ENCODE measurements at places on chromosomes 5 and 9. TPM values are rescaled to one million over a fixed set of nuclear protein-coding genes. Genes with fewer than 3 reads are reported as not detected.

DNA sequence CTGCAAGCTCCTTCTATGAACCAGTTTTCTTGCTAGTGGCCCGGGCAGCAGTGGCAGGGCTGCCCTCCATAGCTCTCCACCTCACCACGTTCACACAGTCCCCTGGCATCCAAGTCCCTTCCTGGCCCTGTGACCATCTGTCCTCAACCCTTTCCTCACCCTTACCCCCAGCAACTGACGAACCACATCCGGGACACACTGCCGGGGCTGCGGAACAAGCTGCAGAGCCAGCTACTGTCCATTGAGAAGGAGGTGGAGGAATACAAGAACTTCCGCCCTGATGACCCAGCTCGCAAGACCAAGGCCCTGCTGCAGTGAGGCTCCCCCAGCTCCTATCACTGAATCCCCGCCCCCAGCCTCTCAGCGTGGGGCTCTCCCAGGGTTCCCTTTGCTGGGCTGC is 18.8 kb downstream of the DNM1 start:
- no peak for DNase-seq

DNA sequence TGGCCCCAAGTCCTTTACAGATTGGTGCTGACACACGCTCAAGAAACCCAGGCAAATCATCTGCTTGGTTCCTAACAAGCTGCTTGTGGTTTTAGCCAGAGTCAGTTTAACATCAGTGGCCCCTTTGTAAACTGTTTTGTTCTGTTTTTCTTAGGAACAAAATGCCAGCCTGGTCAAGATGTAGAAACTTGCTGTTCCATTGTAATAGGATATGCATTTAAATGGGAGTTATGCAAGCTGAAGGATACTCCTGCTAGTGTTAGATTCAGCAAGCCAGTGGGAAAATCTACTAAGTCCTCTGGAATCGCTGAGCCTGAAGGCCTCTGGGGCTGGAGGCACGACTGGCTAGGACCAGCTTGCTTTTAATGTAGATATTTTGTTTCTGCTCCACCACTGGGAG is 391.1 kb downstream of the TLE4 start:
- DNase-seq: no peak

DNA sequence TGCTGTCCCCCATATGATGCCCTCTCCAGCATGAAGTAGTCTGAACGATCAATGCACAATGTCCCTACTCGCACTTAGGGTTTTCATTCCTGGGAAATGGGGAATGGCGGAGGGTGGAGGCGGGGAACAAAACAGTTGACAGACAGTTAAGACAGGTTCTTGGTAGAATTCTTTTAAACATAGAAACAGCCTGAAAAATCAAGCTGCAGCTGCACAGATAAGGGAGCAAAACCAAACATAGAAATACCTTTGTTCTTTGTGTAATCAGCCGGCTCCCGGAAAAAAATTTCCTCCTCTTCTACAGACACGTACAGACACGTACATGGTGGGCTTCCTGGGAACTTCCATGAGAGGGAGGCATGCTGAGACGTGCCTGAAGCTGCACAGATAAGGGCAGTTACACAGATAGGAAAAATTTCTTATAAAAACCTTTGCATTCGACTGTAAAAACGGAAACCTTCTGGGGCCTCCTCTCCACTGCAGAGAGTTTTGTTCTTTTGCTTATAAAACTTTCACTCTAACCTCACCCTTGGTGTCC is 662.4 kb upstream of the PTPRD start:
- DNase-seq: no peak

DNA sequence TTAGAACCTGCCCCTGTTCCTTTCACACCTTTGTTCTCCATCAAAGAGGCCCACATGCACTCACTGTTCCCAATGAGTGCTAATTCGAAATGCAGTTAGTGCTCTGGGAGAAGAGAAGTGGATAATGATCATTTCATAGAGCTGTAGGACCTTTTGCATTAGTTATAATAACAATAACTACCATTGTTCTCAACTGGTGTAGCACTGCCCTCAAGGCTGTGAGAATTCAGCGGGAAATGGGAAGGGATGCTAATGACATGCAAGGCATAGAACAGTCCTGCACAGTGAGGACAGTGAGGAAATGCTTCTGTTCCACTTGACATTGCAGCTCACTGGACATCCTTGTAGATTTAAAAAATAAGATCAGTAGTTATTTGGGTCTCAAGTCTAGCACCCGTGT is 187.4 kb downstream of the FBXL7 start:
- DNase-seq: no peak

DNA sequence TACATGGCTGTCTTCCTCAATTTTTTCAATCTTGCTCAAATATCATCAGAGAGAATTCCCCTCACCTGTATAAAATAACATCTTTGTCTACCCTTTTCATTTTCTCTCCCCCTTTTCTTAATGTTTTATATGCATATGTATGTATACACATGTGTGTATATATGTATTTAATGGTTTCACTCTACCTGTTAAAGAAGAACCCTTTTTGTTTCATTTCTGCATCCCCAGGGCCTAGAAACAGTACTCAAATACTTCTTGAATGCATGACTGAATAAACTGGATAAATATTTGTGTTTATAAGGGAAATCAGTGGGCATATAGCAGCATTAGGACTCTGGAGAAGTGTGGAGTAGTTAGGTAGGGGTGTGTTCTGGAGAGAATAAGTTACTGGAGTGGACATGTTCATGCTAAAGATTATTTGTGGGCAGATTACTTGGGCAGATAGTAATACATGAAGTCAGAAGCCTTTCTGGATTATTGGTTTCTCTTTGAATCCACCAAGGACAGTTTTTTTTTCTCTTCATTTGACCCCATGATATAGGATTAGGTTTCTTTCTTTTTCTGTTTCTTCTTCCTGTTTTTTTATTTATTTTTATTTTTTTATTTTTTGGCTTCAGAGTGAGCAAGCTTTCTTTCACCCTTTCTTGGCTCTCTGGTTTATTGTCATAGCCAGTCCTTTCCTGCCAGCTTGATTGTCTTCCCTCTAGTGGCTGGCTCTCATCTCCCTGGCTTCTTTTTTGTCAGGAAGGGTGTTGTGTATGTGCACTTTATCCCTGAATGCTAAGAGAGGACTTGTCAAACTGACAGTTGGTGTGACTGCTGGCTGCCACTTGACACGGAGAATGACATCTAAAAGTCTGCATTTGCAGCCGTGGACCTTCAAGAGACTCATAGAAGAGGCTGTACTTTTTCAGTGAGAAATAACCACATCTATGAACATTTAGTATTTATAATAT is 89.3 kb downstream of the ZCCHC7 start:
- no peak for DNase-seq

DNA sequence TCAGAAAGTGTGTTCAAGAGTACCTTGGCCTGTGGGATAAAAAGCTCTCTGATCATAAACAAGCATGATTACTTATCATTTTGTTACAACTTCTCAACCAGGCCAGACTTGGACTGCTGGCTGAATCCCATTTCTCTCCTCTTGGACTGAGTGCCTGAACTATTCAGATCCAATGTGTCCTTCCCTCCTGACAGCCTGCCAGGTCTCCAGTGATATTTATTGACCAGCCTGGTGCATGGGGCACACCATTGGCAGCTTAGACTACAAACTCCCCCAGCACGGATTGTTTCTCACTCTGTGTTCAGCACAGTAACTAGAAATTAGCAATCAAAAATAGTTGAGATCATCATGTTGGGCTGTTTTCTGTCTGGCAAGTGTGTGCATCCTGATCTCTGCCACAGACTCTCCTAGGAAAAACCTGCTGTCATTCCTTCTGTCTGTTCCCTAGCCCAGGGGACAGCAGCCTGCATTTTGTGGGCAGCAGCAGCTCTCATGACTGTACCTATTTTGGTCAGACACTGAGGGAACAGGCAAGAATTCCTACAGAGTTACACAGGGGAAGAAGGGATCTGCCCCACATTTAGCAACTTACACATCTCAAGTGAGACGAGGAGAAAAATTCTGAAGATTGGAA is 348.1 kb downstream of the ADAMTS6 start:
- no peak for DNase-seq

GRCh38 chr9:7676609-7677156 is 122.9 kb downstream of the DMAC1 start:
- no peak for DNase-seq

- no peak for DNase-seq
Observed at GRCh38 chr5:158205992-158206391, 347.0 kb upstream of the CLINT1 start.

DNA sequence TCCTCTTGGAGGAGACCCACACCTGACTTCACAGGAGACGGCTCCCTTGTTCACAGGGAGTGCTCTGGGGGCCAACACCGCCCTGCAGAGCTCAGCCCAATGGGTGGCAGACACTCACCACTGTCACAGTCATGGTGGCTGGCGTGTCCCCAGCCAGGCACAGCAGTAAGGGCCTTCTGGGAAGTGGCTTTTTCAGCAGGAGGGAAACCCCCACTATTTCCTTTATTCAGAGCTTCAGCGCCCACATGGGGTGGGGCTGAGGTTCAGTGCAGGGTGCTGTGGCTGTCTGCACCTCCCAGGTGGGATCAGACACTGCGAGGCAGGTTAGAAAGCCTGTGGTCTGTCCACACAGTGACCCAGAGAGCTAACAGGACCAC is 3.6 kb upstream of the SNAPC4 start:
- no peak for DNase-seq

DNA sequence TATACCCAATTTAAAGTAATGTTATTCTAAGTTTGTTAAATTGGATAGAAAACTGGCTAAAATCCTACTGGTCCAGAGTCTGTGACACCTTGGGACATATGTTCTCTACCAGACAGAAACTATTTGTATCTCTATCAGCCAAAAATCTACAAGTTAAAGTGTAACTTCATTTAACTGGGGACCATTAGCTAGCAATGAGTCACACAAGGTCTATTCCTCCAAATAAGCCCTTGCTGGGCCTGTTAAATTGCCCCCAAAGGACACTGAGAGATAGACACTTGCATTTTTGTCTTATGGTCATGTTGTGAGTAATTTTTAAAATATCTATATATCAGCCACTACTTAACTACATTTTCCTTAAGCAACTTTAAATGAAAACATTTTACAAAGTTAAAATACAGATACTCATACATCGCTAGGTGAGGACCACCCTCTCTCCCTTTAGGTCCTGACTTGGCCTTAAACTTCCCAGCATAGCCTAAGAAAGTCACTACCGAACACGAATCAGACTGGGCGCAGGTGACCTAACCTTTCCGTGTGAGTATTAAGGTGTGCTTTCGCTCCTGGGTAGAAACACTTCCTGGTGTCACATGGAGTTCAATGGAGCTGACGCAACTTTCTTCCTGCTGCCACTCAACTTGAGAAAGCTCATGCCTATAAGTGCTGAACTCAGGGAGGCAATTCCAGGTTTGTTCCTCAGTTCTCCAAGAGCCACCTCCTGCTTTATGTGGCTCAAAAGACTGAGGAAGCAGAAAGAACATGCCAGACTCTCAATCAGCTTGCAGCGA is 249.1 kb downstream of the DIRAS2 start:
- DNase-seq: no peak

DNA sequence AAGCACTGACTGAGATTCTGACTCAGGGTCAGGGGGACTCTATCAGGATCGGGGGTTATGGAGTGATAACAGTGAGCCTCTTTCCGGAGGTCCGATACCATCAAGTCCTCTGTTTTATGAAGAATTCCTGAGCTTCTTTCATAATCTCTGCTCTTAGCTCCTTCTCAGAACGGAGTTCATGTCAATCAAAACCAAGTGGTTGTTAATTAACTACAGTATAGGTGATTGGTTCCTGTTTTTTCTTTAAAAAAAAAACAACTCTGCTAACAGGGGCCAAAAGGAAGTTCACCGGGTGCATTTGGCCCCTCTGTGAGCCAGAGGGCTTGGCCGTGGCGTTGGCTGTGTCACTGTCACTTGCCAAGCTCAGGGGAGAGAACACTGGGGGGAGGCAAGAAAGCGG is 4.0 kb downstream of the GFI1B start:
- no peak for DNase-seq

- no peak for DNase-seq
Observed at GRCh38 chr9:15243081-15243480, 63.9 kb downstream of the TTC39B start.

DNA sequence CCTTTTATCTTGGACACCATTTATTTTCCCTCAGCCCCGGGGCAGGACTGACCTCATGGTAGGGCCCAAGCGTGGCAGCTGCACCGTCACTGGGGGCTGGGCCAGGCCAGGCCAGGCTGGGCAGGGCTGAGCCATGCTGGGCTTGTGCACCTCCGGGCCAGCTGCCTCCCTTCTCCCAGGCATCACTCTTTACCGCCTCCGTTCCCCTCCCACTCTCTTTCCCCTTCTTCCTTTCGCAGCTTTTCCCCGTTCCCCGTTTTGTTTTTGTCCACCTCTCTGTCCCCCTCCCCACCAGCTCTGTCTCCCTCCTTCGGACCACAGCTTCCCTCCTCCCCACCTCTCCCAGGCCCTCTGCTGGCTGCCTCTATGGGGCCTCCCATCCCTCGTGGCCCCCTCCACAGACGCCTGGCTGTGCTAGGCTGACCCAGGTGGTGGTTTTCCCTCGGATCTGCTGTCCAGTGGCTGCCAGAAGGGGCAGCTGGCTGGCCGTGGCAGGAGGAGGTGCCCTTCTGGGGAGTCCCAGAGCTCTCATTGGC is 17.9 kb downstream of the FGF18 start:
- DNase-seq: no peak

DNA sequence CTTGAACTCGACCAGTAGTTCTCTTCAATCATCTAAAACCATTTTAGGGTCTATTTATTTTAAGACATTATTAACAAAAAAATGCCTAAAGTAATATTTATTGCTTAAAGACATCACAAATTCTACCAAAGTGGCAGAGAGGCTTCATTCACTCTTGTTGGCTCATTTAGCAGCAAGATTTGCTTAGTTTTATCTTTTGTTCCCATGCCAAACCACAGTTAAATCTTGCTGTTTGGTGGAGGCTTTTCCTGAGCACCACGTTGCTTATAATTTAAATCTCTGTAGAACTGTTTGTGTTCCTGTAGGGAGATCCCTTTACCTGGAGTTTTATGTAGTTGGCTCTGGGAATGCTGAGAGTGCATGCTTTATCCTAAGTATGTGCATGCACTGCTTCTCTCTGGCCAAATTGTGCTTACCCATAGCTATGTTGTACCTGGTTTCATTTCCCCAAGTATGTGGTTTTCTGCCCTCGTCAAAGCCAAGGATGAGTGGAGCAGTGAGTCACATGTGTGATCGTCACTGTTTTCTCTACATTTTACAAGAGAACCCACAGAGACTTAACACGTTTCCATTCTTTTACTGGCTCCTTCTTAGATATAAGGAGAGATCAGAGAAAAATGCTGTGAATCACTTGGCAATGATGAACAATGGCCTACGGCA is 42.1 kb upstream of the MAST4 start:
- no peak for DNase-seq

- DNase-seq: no peak
Observed at GRCh38 chr9:76114144-76114543, 223.7 kb downstream of the PCSK5 start.

GRCh38 chr9:4618700-4619099 is 43.4 kb upstream of the PLPP6 start:
- no peak for DNase-seq

- no peak for DNase-seq
Observed at GRCh38 chr5:14669975-14670374, 5.5 kb downstream of the OTULIN start.

PITX1 gene
- total RNA-seq: 1.2 TPM

BASP1 gene
- total RNA-seq: 38.7 TPM

KCNN2 gene
- total RNA-seq: not detected

TXNDC8 gene
- total RNA-seq: not detected

IL11RA gene
- 13.3 TPM for total RNA-seq

PTBP3 gene
- 24.5 TPM for total RNA-seq

HNRNPAB gene
- 95.5 TPM for total RNA-seq

FSTL4 gene
- 0.32 TPM for total RNA-seq

TRMO gene
- 23.3 TPM for total RNA-seq

Measured in omental fat pad (tissue), 4 donors.